ENCODE measurements at places on chromosomes 16 and 17.

DNA sequence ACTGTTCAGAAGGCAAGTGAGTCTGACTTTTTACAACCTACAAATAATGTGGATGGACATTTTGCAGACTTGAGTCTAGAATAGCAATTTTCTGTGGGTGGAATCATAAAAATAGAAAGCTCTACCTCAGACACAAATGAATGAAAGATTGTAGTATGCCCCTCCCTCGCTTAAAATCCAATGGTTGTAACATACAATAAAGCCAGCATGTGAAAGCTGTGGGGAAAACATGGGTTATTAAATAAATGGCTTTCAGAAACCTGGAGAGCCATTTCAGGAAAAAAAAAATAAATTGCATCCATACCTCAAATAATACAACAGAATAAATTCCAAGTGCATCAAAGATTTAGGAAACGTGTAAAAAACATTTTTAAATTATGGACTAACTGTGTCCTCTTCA lies 123.1 kb upstream of the MON1B start:
- DNase-seq: no peak

- DNase-seq: no peak
Measured at GRCh38 chr17:6927290-6928126, 68.3 kb upstream of the ALOX12 start.

DNA sequence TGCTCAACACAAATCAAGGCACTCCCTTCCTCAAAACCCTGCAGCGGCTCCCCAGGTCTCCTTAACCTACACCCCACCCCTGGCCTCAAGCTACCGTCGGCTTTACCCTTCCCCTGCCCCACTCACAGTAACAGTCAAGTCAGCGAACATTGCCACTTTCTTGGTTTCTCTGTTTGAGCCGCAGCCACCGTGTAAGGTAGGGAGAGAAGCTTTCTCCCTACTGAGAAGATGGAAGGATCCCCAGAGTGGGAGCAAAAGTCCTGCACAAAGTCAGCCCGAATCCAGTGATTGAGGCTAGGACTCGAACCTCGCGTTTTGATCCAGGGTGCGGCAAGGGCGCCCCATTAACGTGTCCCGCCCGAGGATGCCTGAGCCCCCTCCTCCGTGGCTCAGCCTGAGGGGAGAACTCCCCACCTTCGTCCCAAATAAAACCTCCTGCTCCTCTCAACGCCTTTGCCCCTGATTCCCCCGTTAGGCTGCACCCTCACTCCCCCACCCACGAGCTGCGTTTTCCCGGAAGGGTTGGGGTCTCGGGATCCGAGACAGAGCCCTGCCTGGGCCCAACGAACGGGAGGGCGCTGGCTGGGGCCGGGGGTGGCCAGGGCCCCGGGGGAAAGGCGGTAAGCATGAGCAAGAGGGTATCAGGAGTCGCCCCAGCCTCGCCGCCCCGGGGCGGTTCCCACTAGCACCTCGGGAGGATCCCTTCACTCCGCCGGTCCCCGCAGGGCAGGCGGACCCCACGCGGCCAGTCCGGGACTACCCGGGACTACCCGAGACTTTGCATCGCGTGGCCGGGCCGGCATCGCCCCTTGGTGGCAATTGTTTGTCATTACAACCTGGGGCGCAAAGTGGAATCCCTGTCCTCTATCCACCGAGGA lies 9.9 kb upstream of the NAGS start:
- DNase-seq: peak; percentile 46

- DNase-seq: no peak
Measured at GRCh38 chr16:64826374-64826773, 295.5 kb downstream of the CDH11 start.

GRCh38 chr16:23288726-23289512 lies 13.2 kb upstream of the SCNN1B start:
- DNase-seq: no peak

- no peak for DNase-seq
Measured at GRCh38 chr17:21021208-21021803, 21.5 kb downstream of the USP22 start.

DNA sequence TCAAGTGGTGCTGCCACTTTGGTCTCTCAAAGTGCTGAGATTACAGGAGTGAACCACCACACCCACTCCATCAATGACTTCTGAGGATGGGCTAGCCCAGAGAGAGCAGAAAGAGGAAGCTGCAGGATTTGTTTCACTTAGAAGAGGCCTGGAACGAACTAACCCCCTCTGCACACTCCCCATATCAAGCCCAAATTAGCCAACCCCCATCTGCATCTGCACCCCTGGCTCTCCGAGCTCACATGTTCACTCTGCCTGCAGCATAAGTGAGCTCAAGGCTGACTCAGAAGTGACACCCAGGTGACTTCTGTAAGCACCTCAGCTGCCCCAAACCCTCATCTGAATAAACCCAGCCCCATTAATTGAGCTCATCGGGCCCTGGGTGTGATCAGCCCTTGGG lies 4.8 kb downstream of the SCNN1G start:
- DNase-seq: no peak

DNA sequence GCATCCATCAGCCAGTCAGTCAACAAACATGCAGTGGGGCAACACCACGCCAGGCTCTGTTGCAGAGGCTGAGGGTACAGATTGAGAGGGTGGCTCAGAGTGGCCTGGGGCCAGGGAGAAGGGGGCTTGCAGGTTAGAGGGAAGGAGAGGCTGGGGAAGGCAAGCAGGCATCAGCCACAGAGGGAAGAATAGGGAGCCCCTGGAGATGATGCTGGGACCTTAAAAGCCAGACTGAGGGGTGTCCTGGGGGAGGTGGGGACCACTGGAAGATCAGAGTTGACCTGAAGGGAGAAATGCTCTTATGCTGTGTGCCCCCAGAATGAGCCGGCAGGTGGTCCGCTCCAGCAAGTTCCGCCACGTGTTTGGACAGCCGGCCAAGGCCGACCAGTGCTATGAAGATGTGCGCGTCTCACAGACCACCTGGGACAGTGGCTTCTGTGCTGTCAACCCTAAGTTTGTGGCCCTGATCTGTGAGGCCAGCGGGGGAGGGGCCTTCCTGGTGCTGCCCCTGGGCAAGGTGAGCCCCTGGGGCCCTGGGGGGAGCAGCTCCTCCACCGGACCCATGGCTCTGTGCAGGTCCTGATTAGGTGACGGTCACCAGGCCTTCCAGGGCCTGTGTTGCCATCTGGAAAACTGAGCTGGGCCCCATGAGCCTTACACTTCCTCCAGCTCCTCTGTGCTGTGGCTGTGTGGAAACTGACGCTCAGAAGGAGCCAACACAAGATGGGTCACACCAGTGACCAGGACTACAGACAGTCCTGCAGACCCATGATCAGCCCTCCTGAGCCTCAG lies 1.7 kb downstream of the CORO1A start:
- DNase-seq: peak; percentile 67

DNA sequence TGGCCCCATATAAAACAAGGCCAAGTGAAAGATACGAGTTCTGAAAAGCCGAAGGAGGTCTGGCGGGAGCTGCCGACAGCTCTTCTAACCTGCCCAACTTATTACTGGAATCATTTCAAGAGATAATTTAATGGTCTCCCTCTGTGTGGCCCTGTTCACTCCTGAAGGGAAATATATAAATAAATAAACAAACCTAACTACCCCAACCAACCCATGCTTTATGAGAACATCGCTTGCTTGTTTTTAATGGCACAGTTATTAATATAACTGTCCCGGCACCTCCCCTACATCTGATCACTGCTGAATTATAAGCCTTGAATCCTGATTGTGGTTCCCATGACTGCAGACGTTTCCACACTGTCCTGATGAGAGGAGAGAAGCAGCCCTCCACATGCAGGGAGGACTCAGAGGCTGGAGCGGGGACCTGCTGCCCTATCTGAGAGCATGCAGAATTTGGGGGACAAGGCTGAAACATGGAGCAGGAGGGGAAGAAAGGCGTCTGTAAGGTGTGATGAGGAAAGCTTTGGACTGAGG lies 22.2 kb downstream of the CDK5RAP3 start:
- DNase-seq: no peak

- no peak for DNase-seq
Measured at GRCh38 chr16:67129422-67129821, 19.7 kb downstream of the PHAF1 start.

- no peak for DNase-seq
Measured at GRCh38 chr17:17757956-17758845, 76.9 kb downstream of the RAI1 start.

DNA sequence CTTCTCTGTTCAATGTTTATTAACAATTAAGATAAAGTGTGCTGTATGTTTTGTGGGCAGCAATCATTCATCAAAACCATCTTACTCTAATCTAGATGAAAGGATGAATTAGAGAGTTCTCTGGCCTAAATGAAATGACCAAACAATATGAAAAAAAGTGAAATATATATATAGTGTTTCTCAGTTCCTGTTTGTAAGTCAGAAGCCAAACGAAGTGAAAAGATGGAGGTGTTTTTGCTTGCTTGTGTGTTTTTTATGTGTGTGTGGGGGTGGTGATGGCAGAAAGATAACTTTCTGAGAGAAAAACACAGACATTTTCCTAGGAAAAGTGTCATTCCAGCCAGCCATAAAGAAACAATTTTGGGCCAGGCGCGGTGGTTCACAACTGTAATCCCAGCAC lies 138.6 kb downstream of the CDH8 start:
- DNase-seq: no peak

DNA sequence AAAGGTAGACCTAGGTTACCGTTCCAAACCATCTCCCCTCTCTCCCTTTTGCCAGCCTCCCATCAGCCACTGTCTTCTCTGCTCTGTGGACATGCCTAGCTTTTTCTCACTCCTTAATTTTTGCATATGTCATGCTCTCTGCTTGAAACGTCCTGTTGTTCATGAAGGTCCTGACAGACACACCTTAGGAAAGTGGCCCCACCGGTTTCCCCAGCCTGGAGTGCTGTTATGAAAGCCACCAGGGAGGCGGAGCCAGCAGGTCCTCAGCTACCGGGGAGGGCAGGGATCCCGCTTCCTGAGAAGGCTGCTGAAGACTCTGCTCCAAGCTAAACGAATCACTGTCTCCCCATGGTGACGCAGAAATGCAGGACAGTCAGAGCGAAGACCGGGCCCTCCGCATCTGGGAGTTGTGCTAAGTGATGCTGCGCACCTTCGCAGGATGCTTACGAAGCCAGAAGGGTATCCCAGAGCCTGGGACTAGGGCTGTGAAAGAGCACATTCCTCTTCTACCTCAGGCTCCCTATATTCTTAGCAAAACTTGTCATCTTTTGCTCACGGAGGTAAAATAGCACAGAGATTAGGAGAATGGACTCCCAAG lies 2.3 kb upstream of the SLC16A11 start:
- no peak for DNase-seq

DNA sequence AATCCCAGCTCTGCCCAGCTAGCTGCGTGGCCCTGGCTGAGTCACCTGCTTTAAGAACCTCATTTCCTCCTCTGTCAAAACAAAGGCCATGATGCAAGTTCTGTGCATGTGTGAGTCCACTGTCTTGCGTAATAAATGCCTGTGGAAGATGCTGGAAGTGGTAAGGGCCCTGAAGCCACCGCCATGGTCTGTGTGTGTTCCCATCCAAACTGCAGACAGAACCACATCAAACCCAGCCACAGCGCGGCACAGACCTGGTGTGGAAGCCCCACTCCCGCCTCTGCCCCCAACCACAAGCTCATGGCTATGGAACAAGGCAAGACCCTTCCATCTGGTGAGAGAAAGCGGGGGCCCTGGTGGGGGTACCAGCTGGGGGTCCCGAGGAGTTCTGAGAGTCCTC lies 26.0 kb downstream of the NECAB2 start:
- DNase-seq: peak; percentile 90

- DNase-seq: peak; percentile 13
Measured at GRCh38 chr16:89004209-89004831, 27.3 kb upstream of the CBFA2T3 start.

DNA sequence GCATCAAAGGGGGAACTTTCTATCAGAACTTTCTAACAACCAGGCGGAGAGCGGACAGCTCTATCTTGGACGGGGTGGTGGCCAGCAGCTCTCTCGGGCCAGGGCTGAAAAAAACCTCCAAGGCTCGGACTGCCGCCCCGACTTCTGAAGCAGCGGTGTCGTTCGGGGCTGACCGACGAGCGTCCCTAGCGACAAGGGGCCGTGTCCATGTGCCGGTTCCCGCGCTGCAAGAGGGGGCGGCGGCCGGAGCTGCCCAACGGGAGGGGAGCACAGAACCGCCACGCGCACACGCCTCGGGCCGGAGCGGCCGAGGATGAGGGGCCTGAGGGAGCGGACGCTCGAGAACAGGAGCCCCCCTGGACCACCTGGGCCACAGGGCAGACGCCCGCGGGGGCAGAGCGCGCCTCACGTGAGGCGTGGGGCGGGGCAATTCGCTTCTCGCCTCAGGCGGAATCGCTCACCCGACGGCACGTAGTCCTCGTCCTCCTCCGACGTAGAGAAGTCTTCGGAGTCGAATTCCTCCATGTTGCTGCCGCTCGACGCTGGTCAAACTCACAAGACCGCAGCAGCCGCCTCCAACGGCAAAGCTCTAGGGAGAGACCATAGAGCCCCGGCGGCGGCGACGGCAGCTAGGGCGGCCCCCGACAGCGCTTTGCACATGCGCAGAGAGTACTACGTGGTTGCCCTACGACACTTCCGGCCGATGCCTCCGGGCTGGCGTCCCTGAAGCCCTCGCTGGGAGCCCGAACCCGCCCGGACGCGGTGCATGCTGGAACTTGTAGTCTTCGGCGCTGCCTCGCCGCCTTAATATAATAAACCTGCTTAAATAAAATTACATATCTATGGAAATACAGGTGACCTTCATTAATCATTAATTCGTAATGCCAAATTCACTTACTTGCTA lies at the start of gene CFDP1:
Gene CFDP1, minus strand, starts transcription at position 676 of the 904 bp plus-strand sequence. Its CDS starts 151 bp downstream, at position 525.
- peak; percentile 95 for DNase-seq

- DNase-seq: no peak
Measured at GRCh38 chr17:73555199-73555960, 88.9 kb downstream of the SDK2 start.

GRCh38 chr16:50202926-50203624 lies 50.0 kb downstream of the TENT4B start:
- DNase-seq: no peak

DNA sequence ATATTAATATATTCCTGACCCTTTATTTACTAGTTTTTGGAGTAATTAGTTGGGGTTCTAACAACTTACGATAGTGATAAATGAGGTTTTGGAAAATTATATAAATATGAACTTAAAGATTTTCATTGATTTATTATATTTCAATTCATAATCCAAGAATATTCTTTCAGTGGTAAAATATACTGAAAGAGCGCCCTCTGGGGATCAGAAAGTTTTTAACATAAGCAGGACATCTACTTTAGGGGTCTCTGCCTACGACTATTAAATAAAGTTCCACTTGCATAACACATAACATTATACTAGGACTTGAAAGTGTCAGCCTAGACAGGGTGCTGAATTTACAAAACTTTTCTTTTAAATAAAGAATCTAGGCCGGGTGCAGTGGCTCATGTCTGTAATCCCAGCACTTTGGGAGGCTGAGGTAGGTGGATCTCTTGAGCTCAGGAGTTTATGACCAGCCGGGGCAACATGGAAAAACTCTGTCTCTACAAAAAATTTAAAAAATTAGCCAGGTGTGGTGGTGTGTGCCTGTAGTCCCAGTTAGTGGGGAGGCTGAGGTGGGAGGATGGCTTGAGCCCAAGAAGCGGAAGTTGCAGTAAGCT lies 15.6 kb downstream of the RFWD3 start:
- DNase-seq: no peak

Measured in HL-60 (cell line).